ENCODE measurements at places on chromosomes 6 and 20.

DNA sequence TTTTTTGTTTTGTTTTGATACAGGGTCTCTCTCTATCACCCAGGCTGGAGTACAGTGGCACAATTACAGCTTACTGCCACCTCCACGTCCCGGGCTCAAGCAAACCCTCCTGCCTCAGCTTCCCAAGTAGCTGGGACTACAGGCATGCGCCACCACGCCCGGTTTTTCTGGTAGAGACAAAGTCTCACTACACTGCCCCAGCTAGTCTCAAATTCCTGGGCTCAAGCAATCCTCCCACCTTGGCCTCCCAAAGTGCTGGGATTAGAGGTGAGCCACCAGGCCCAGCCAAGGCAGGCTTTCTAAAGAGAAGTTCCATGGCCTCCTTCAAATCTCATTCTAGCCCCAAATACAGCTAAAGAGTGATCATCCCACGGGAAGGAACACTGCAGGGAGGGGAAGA, 5.2 kb downstream of the MCCD1 start:
- DNase-seq, result no peak

GRCh38 chr6:154590756-154591155, 80.3 kb upstream of the CNKSR3 start:
- no peak for DNase-seq

DNA sequence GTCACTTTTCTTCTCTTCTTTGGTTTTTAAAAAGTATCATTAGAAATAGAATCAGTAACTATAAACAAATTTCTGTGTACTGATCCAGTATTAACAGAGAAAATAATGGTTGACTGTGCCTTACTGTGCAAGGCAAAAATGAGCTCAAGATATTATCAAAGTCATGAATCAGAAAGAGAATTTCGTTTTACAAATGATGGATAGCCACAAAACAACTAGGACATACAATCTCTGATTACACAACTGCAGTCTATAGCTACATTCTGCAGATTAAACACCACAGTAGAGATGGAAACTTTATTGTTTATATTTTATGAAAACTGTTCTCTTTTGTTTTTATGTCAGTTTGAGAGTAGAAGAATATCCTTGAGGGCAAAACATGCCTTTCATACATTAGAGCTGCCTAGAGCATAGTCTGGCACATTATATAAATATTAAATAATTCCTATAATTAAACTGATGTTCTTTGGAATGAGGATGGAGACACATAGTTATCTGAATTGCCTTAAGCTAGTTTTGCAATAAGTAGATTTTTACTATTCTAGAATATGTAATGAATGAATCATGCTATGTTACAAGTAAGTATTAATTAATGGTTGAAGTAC, 333.1 kb downstream of the LAMA2 start:
- DNase-seq, result no peak

- DNase-seq, result peak; percentile 57
These were observed 70.5 kb downstream of the FAM217A start for GRCh38 chr6:4008324-4009047.

GRCh38 chr6:56977192-56977591, 22.3 kb downstream of the BEND6 start:
- DNase-seq, result no peak

DNA sequence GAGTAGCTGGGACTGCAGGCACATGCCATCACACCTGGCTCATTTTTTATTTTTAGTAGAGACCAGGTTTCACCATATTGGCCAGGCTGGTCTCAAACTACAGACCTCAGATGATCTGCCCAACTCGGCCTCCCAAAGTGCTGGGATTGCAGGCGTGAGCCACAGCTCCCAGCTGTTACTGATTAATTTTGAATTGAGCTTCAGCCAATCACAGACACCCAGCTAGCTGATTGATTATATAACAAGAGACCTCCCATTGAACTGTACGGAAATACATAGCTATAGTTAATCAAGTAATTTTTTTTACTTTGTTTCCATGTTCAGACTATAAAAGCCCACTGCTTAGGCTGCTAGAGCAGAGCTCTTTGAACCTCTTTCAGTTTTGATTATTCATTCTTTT, 31.6 kb downstream of the PKIB start:
- DNase-seq, result no peak

DNA sequence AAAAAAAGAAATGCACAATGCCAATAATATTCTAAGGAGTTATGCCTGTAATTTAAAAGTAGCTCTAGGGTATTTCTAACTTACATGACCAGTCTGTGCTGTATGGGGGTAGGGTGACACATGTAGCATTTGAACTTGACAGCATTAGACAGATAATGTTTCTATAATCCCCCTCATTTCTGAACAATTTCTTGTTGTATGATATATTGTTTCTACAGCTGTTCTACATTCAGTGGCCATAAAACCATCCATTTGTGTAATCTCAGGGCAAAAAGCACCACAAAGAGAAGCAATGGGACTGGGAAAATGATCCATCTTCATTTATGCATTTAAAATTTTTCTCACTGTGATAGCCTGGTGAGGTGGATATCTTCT, 767.8 kb downstream of the TFAP2A start:
- DNase-seq, result no peak

Data from foreskin melanocyte (primary cell).